Right kidney (tissue), 9 donors: ENCODE measurements at places on chromosomes 7 and 10.

DNA sequence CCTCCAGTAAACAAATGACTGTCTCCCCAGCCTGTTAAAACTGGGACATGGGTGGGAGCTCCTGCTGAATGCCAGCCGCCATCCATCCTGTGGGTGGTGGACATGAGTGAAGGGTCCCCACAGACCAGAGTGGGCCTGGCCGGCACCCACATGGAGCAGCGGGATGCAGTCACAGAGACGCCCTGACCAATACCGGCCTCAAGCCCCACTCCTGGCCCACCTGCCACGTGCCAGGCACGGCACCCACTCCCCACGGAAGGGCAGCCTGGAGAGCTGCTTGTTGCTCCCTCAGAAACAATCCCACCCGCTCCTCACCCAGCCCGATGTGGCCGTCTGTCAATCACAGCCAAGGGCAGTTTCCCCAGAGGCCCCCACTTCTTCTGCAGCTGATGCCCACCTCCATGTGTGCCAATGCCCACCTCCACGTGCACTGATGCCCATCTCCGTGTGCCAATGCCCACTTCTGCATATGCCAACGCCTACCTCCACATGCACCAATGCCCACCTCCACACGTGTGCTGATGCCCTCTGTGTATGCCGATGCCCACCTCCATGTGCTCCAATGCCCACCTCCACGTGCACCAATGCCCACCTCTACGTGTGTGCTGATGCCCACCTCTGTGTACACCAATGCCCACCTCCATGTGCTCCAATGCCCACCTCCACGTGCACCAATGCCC lies 42.8 kb upstream of the DNAAF5 start:
- DNase-seq, result no peak

DNA sequence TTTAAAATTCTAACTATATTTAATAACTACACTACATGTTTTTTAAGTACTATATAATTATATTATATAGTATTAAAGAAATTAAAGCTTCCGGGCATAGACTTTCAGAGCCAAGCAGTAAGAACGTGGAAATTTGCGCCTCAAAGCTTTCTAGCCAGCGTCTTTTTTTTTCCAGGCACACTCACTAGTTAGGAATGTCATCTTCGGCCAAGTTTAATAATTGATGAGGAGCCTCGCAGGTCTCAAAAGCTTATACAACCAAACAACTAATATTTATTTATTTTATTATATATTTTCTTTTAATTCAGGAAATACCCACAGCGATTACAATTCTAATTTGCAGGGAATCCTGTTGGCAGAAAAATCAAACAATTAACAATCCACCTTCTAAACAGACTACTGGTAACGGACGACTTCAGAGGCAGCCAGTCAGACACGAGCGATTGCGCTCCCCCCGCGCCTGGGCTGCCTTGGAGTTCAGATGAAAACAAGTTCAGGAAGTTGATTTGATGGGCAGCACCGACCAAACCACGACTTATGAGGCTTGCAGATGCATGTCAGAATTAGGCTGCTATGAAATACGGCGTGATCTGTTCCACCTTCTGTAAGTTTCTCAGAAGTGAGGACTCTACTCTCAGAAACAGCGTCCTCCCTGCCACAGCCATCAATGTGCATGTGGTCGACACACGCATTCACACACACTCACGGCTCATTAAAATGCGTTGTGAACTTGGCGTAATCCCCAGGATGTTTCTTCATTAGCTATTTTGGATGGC lies 431.8 kb upstream of the MGMT start:
- no peak for DNase-seq

- no peak for DNase-seq
Observed at GRCh38 chr10:52619052-52619451, 153.5 kb downstream of the MBL2 start.

DNA sequence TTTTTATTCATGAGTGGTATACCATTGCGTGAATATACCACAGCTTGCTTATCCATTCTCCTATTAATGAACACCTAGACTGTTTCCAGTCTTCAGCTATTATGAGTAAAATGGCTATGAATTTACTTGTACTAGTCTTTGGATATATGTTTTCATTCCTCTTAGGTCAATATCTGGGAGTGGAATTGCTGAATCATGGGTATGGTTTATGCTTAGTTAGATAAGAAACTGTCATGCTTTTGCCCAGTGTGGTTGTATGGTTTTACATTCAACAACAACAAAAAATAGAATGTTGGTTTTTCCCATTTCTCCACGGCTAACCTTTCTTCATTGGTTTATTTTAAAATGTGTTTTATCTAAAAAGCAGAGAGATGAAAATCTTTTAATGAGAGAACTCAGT lies 308.3 kb downstream of the PHF14 start:
- no peak for DNase-seq

DNA sequence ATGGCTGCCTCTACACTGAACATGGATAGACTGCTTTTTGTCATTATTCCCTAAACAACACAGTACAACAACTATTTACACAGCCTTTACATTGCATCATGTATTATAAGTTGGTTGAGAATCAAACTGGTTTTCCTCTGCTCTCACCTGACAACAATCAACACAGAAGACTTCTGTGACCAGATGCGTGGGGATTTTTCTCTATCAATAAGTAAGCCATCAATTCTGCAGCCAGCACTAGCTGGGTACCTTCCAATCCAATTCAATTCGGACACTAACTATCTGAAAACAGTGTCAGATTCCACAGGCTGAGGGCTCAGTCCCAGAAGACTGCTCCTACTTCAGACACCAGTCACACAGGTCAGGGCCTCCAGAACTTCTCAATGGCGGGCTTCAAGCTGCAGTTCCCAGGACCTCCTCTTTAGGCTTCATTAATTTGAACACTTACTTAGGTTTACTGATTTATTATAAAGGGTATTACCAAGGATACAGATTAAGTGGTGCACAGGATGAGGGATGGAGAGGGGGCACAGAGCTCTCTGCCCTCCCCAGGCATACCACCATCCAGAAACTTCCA lies 36.4 kb upstream of the ASL start:
- no peak for DNase-seq

DNA sequence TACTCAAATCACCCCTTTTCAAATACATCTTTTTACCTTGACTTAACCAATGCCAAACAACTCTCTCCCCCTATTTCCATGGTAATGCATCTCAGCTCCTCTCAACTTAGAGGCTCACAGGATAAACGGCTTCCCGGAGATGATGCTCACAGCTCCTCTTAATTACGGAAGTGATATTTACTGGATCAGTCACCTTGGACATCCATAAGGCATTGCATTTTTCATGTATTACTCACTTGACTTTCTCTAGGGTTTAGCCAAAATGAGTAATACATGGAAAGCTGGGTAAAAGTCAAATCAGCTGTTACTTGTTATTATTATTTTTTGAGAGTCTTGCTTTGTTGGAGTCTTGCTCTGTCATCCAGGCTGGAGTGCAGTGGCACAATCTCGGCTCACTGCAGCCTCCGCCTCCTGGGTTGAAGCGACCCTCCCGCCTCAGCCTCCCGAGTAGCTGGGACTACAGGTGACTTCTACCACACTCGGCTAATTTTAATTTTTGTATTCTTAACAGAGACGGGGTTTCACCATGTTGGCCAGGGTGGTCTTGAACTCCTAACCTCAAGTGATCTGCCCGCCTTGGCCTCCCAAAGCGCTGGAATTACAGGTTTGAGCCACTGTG lies 73.3 kb upstream of the RHEB start:
- no peak for DNase-seq

- DNase-seq, result peak; percentile 27
Observed at GRCh38 chr7:73308074-73308664, 457 bp downstream of the NSUN5 start.

DNA sequence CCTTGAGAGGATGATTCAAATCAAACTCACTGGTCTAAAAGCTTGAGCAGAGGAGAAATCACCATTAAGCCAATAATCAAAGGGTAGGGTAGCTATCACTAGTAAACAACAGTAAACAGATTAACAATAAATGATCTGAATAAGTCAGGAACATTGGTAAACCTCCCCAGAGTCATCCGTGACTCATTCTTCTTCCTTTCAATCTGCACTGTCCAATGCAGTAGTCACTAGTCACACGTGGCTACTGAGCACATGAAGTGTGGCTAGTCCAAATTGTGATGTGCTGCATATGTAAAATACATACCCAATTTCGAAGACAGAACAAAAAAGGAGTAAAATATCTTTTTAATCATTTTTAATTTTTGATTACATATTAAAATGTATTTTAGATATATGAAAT lies 64.0 kb downstream of the ERCC6 start:
- DNase-seq, result no peak

DNA sequence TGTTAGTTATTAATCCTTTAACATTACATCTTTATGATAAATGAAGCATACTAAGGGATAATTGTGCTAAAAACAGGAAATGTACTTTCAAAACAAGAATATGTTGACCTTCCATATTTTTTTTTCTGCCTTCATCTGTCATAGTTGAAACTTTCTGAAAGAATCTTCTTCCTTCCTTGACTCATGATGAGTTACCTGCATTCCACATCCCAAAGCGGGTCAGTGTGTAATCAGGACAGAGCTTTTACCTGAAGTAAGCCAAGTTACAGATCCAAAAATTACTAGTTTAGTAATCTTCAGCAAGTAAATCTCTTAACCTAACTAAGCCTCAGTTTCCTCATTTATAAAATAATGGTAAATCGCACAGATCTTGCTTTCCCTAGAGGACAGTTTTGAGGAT lies 13.4 kb upstream of the ARL4A start:
- DNase-seq, result no peak

- no peak for DNase-seq
Observed at GRCh38 chr7:98178321-98178720, 32.9 kb upstream of the BHLHA15 start.

GRCh38 chr10:29160150-29160617 lies 128.7 kb upstream of the LYZL1 start:
- no peak for DNase-seq
